Adipose tissue (tissue), 3 donors: ENCODE measurements at places on chromosomes 1 and 21. TPM values are rescaled to one million over a fixed set of nuclear protein-coding genes. Genes with fewer than 3 reads are reported as not detected.

C1orf52 gene
- polyA plus RNA-seq = 8.3 TPM

AGT gene
- 7.5 TPM for polyA plus RNA-seq

BOLA1 gene
- polyA plus RNA-seq = 23.5 TPM

TIE1 gene
- 10.2 TPM for polyA plus RNA-seq

FAM43B gene
- polyA plus RNA-seq = 0.80 TPM

TIPRL gene
- polyA plus RNA-seq = 9.1 TPM

LCE1D gene
- not detected for polyA plus RNA-seq

NCAM2 gene
- polyA plus RNA-seq = 0.90 TPM
